Osteoblast (primary cell): ENCODE measurements at places on chromosomes 2 and 18. TPM values are rescaled to one million over a fixed set of nuclear protein-coding genes. Genes with fewer than 3 reads are reported as not detected.
A peak's percentile ranks its signal among the peaks of the same experiment; 100 is the strongest.

The TMEM198 gene
- 1.1 and 1.5 TPM in 2 replicates for total RNA-seq

The CBLN2 gene
- under 0.01 TPM in 1 of 2 replicates, not detected in the other for total RNA-seq

The ATOH8 gene
- total RNA-seq: 18.6 and 35.1 TPM in 2 replicates

The WIPF1 gene
- total RNA-seq: 17.7 and 18.0 TPM in 2 replicates

The ACVR1C gene
- 0.29 and 0.36 TPM in 2 replicates for total RNA-seq

The CAB39 gene
- total RNA-seq: 53.2 and 56.6 TPM in 2 replicates

The SIX2 gene
- 14.8 and 15.9 TPM in 2 replicates for total RNA-seq

The CRYGC gene
- not detected in 2 replicates for total RNA-seq

The CYP27C1 gene
- 2.2 and 2.4 TPM in 2 replicates for total RNA-seq

DNA sequence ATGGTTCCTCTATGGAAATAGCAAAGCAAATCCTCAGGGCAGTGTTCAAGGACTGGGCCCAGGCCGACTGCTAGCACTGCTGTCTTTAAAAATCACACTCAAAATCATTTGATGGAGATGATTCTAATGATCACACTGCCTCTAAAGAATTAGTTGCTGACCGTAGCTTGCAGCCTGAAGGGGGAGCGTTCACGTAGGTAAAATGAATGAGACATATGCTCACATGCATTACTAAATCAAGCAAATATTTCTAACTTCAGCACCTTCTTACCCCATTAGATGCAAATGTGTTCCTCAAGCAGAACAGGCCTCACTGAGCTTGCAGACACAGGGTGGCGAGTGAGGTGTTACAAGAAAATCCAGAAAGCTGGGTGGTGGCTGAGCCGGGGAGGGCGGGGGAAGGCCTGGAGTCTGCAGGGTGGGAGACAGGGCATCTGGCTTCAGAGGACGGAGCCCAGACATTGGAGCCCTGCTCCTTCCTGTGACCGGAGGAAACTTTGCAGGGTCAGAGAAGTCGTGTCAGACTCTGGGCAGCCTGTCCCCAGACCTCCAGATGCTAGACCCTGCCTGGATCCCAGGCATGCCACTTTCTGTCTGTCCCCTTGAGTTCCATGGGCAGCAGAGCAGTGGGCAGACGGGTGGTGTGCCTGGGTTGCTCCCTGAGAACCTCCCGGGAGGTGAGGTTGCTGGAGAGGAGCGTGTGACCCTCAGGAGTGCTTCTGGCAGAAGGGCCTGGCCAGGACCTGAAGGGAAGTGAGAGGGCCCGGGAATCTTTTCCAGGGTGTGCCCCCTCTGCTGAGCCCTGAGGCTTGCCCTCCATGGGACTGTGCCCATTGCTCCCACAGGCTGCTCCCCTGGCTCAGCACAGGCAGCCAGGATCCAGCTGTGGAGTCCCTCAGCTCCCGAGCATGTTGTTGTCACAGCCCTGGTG lies 7.1 kb upstream of the NPPC start:
- H3K27ac ChIP-seq: no peak overlapping the region
- no peak overlapping the region for H3K4me3 ChIP-seq

GRCh38 chr2:44429034-44429433 lies 67.3 kb downstream of the CAMKMT start:
- H3K27ac ChIP-seq: no peak overlapping the region
- H3K36me3 ChIP-seq: no peaks in the 10 kb centered on the region
- no peaks in the 10 kb centered on the region for H3K4me1 ChIP-seq
- H3K27me3 ChIP-seq: no peaks in the 10 kb centered on the region
- peak; percentile 15 for DNase-seq
- H3K4me3 ChIP-seq: no peak overlapping the region

- H3K27me3 ChIP-seq: no peaks in the 10 kb centered on the region
- H3K4me3 ChIP-seq: no peak overlapping the region
- H3K27ac ChIP-seq: no peak overlapping the region
- no peaks in the 10 kb centered on the region for H3K36me3 ChIP-seq
Observed at GRCh38 chr2:128765811-128766210, 447.1 kb upstream of the HS6ST1 start.

- peaks cover 4% of the 10 kb centered on the region for H3K27me3 ChIP-seq
- H3K36me3 ChIP-seq: no peaks in the 10 kb centered on the region
- H3K4me1 ChIP-seq: peaks cover 48% of the 10 kb centered on the region
- peak overlapping the region; percentile 48 for H3K4me3 ChIP-seq
- no peak for DNase-seq
Observed at GRCh38 chr2:236661762-236662110, 92.1 kb downstream of the ACKR3 start.

DNA sequence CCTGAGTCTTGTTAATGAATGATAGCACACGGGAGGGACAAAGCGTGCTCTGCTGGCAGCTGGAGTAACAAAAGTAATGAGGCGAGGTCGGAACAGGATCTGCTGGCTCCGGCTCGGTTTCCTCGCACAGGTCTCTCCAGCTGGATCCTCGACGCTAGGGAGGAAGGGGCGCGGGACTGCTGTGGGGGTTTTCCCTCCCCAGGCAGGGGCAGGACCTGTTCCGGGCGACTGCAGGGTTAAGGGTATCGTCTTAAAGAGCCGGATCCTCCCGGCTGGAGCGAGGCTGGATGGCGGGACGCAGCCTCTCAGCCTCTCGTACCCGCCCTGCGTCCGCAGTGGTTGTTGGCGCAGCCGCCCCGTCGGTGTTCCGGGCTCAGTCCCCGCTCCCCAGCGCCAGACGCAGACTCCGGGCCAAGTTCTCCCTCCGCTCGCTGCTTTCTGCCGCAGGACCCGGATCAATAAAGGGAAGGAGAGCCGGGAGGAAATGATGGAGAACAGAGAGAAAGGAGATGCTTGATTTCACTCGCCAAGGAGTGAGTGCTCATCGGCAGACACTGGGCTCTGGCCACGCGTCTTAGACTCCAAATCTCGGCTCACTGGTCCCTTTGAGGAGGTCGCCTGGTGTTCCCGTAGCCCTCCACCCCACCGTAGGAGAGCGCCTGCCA lies 1.1 kb upstream of the LIPG start:
- H3K27ac ChIP-seq: no peak overlapping the region
- H3K4me3 ChIP-seq: peak overlapping the region; percentile 66
- peaks cover 21% of the 10 kb centered on the region for H3K4me1 ChIP-seq
- no peaks in the 10 kb centered on the region for H3K36me3 ChIP-seq

- H3K4me1 ChIP-seq: peaks cover 16% of the 10 kb centered on the region
- no peak for DNase-seq
- no peaks in the 10 kb centered on the region for H3K27me3 ChIP-seq
Observed at GRCh38 chr2:47487498-47487875, 84.5 kb downstream of the MSH2 start.

- DNase-seq: peak; percentile 93
- no peaks in the 10 kb centered on the region for H3K27me3 ChIP-seq
- H3K4me1 ChIP-seq: peaks cover 17% of the 10 kb centered on the region
- no peaks in the 10 kb centered on the region for H3K36me3 ChIP-seq
Observed at GRCh38 chr2:98468621-98469236, 24.1 kb downstream of the INPP4A start.

- H3K36me3 ChIP-seq: no peaks in the 10 kb centered on the region
- DNase-seq: no peak
- H3K4me3 ChIP-seq: no peak overlapping the region
- no peak overlapping the region for H3K27ac ChIP-seq
Observed at GRCh38 chr2:169190197-169190775, 120.9 kb downstream of the DHRS9 start.

- no peaks in the 10 kb centered on the region for H3K36me3 ChIP-seq
- H3K4me1 ChIP-seq: peaks cover 7% of the 10 kb centered on the region
- no peak for DNase-seq
- no peak overlapping the region for H3K4me3 ChIP-seq
- no peaks in the 10 kb centered on the region for H3K27me3 ChIP-seq
- no peak overlapping the region for H3K27ac ChIP-seq
Observed at GRCh38 chr2:80499095-80499494, 194.5 kb upstream of the LRRTM1 start.

DNA sequence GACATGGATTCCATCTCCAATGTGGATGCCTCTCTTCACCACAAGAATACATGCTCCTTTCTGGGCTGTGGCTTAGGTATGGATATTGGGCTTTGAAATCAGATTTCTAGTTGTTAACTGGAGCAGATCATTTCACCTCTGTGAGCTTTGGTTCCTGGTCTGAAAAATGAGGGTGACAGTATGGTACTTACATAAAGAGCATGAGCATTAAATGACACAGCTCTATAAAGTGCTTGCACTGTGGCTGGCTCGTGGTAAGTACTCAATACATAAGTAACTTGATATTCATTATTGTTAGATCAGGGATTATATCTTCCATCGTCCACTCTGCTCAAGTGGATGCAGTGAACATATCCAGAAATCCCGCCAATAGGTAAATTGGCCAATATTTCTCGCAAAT lies 33.4 kb downstream of the ARHGAP25 start:
- no peak overlapping the region for H3K27ac ChIP-seq
- H3K36me3 ChIP-seq: no peaks in the 10 kb centered on the region
- H3K4me1 ChIP-seq: peaks cover 6% of the 10 kb centered on the region
- no peak for DNase-seq
- H3K27me3 ChIP-seq: peaks cover 6% of the 10 kb centered on the region
